ENCODE measurements at places on chromosomes 2 and 18.

DNA sequence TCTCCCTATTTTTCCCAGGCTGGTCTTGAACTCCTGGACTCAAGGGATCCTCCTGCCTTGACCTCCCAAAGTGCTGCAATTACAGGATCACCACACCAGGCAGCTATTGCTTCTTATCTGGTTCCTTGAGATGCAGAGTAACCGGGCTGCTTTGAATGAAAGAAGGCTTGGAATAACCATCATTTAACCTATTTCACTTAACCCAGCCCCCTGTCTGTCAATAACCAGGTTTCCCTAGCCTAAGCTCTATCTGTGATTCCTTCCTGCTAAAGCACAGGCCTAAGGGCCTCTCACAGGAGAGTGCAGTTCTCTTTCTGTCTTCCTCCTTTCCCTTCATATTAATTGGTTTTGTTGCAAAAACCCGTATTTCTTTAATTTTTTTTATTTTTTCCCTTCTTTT, 393.5 kb upstream of the RAB12 start:
- DNase-seq = no peak

- no peak for DNase-seq
Measured at GRCh38 chr2:219419331-219420197, 1.4 kb downstream of the DES start.

DNA sequence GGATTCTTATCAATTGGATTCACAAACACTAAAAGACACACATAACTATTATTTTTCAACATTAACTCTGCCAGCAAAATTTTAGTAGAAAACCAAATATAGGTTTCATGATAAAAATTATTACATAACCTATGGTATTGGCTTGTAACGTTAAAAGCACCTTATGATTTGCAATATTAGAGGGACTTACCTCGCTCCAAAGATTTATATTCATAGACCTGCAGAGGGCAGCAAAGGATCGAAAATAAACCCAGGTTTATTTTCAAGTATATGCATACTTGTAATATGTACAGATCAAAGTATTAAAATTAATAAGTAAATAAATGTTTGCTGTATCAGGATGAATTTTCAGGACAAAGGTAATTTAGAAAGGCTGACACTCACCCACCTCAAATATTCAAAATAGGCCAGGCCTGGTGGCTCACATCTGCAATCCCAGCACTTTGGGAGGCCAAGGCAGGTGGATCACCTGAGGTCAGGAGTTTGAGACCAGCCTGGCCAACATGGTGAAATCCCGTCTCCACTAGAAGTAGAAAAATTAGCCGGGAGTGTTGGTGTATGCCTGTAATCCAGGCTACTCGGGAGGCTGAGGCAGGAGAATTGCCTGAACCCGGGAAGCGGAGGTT, 45.3 kb downstream of the LRPPRC start:
- DNase-seq = no peak

DNA sequence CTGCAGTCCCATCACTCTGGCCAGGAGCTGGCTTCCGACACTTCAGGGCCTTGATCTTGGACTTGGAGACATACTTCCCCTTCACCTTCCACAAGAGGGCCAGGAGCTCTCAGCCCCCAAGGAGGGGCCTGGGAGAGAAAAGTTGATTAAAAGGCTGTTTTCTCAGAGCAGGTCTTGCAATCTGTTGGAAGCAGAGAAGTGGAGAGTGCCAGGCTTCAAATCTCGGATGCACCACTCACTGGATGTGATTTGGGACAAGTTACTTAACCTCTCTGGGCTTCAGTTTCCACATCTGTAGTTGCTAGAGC, 255.3 kb downstream of the CYP26B1 start:
- no peak for DNase-seq

GRCh38 chr18:49399003-49399402, 61.4 kb downstream of the DYM start:
- DNase-seq = no peak

DNA sequence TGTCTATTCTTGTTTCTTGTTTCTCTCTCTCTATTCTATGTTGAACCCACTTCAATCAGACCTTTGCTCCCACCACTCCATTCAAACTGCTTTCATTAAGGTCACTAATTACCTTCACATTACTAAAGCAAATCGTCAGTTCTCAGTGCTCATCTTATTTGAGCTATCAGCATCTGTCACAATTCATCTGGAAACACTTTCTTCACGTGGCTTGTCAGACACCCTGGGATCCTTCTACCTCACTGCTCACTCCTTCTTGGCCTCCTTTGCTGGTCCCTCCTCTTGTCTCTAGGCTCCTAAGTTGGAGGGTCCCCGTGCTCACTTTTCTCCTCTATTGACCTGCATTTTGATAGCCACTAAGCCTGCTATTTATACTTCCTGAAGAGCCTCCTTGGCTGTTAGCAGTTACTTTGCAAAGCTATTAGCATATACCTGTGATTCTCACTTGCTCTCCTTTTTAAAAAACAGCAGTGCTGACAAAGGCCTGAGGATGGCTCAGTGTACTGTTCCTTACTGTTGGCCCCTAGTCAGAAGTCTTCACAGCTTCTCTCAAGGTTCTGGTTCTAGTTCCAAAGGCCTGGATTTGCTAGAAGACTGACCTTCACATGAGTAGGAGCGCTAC, 80.2 kb downstream of the PLEKHM3 start:
- no peak for DNase-seq

GRCh38 chr18:31102025-31102684, at the start of gene DSC2:
Gene DSC2, minus strand, starts transcription at chr18:31102421. Its CDS starts 450 bp downstream, at chr18:31101971.
- DNase-seq = no peak

GRCh38 chr2:32745675-32746074, 117.8 kb downstream of the TTC27 start:
- DNase-seq = no peak

Data from stimulated activated CD8-positive, alpha-beta memory T cell treated with anti-CD3 and anti-CD28 coated beads, Interleukin-7, amount 100 ng/mL, for 24 hours (primary cell).